Fibroblast of skin of right biceps (primary cell): ENCODE measurements at places on chromosomes 6 and 20.

- DNase-seq: peak; percentile 88
Measured at GRCh38 chr6:147161974-147162495, 42.2 kb upstream of the STXBP5 start.

DNA sequence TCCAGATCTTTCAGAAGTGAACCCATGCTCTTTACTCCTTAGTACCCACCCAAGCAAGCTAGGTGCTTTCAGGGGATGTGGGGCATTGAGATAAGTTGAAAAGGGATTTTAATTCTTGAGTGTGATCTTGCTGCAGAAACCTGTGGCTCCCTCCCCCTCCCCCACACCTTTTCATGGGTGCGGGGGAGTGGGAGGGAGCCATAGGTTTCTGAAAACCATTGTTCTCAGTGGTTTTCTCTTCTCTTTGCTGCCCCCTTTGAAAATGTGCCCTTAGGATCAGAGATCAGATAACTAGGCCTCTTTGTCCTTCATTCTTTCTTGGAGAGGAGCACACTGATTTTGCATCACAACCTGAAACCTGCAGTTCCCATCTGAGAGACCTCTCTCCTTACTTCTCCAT lies 2.4 kb downstream of the PCSK2 start:
- DNase-seq: no peak

DNA sequence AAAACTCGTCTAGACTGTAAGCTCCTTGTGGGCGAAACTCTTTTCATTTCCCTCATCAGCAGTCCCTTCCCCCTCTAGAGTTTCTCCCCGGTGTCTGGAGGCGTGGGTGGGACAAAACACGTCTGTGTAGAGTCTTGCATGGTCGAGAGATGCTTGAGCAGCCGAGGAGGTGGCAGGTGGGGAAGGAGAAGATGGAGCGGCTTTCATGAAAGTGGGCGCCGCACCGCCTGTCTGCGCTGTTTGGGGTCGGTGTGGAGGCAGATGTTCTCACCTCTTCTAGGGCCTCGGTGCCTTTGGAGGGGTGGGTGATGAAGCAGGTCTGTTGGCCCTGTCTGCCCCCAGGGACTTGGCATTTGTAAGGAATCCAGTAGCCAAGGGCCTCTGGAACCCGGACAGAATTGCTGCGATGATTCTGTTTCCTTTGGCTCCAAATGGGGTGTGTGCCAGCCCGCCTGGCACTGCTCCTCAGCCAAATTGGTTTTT lies 1.2 kb downstream of the BRPF3 start:
- peak; percentile 8 for DNase-seq

DNA sequence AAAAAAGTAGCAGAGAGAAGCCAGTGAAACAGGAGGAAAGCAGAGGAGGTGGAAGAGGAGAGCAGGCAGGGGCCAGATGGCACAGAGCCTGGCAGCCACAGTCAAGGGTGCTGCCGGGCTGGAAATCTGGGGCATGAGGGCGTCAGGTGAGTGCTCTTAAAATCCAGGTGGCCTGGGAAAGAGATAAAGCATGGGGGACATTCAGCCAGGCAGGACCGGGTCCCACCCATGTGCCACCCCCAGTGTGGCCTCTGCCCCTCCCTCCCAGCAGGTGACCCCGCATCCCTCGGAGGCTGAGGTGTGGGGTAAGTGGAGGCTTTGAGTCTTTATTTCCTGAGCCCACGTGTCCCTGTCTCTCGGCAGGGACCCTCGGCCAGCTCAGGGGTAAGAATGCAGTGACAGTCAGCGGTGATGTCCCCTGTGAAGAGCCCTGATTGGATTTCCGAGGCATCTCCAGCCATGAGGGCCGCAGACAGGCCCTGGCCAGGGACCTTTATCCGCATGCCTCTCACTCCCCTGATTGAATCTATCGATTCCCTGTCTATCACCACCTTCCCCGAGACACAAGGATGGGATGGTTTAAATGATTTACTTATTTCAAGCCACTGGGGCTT lies 33.8 kb upstream of the SULF2 start:
- DNase-seq: no peak

- no peak for DNase-seq
Measured at GRCh38 chr6:110656492-110656891, 158.8 kb downstream of the CDK19 start.

- DNase-seq: peak; percentile 61
Measured at GRCh38 chr20:39081255-39081654, 119.1 kb downstream of the DHX35 start.

GRCh38 chr6:145814035-145814500 lies 527 bp downstream of the FBXO30 start:
- DNase-seq: peak; percentile 46

DNA sequence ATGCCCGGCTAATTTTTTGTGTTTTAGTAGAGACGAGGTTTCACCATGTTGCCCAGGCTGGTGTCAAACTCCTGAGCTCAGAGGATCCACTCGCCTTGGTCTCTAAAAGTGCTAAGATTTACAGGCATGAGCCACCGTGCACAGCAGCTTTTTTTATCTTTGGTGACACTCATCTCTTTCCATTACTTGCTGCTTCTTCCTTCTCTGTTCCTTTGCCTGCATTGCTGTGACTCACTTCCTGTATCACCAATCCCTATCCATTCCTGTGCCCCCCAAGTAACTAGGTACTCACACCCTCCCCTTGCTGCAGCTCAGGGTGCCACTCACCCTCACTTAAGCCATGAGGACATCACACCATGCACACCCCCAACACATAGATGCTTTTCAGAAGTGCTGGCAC lies 24.6 kb downstream of the KHDC1L start:
- DNase-seq: peak; percentile 42

DNA sequence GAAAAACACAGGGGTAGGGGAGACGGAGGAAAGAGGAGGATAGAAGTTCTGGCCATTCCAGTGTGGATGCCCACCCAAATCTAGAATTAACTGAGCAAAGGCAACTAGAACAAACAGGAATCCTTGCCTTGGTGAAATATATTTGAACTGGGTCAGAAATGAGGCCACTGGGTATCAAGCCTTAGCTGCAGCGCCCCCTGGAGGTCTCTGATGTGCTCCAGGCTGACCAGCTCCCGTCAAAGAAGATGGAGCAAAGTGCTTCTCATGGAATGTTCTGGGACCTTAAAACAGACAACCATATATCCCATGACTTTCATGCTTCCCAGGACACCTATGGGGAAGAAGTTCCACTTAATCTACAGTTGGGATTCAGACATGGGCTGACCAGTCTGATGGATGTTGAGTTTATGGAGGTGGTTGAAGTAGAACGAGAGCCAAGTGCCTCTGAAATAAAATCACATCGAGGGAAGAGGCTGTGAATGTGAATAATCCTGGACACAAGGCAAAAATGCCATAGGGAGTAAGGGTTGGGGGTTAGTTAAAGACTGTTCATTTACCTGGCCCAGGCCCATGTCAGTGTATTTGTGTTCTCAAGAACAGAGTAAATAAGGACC lies 50.4 kb downstream of the HLA-DPB1 start:
- DNase-seq: peak; percentile 24

- no peak for DNase-seq
Measured at GRCh38 chr6:8651998-8652397, 216.7 kb upstream of the SLC35B3 start.

- DNase-seq: no peak
Measured at GRCh38 chr20:3183896-3184612, 10.7 kb upstream of the LZTS3 start.

GRCh38 chr20:40481337-40481736 lies 207.7 kb downstream of the MAFB start:
- peak; percentile 38 for DNase-seq
